Stimulated activated CD4-positive, alpha-beta T cell treated with anti-CD3 and anti-CD28 coated beads, Interleukin-1b, Interleukin-23, amount 100 ng/mL, for 1 hour (primary cell): ENCODE measurements at places on chromosomes 5 and 9.

GRCh38 chr5:56710826-56711590 lies 104.3 kb upstream of the MAP3K1 start:
- DNase-seq: no peak

DNA sequence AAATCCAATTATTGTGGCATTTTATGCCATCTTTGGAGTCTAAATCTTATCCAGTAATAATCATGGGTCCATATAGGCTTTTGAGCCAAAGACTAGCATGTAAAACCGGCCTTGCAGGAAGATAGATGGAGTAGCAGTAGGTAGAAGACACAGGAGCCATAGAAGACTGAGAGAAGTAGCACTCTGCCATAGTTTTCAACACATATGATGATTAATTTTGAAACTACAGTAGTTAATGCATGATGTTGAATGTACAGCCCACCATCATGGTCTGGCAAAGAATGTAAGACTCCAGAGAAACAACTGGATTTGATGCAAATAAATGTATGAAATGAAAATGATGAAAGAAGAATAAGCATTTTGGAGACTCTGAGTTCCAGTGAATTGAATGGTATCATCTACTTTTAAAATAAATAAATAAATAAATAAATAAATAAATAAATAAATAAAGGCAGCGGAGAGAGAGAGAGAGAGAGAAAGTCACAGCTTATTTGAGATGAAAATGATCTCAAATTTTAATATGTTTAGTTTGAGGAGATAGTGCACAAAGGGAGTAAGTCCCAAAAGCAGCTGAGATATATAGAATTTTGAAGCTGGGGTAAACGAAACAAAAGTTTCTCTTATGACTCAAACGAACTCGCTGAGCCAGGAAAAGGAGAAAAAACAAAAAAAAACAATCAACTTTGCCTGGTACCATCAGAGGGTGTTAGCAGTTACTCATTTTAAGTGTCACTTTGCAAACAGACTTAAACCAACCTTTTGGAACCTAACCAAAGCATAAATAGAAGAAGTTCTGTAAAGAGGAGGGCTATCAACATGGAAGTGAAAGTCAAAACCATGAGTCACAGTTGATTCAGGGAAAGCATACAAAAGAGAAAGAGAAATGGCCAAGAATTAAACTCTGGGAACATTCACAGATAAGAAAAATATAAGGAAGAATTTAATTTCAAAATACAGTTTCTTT lies 388.7 kb downstream of the CETN3 start:
- DNase-seq: no peak

GRCh38 chr5:143057580-143057999 lies 287.4 kb downstream of the ARHGAP26 start:
- DNase-seq: no peak

DNA sequence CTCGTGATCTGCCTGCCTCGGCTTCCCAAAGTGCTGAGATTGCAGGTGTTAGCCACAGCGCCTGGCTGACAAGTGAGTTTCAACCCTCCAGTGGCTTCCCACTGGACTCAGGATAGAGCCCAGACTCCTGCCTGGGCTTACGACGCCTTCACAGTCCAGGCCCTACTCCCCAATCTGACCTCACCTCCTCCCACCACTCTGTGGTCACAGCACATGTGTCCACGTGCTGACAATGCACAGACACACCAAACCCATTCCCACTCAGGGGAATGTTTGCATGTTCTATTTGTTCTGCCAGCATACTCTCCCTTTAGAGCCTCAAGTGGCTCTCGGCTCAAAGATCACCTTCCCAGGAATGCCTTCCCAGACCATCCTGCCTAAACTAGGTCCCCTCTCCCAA lies 31.1 kb upstream of the TRIM14 start:
- no peak for DNase-seq

DNA sequence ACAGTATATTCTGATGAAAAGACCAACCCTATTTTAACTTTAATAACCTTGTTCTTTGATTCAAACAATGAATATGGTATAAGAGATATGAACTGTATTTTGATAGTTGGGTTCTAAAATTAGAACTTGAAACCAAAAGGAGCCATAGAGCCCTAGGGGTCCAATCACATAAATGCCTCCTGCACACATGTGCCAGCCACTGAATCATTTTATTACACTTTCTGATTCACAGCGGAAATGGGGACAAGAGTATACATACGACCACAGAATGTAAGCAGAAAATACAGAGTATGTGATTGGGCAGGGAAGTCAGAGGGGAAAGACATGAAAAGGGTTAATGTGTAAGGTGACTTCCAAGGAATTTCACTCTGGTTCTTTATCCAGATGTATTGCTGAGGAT lies 1000.2 kb downstream of the NR2F1-AS1 start:
- no peak for DNase-seq

DNA sequence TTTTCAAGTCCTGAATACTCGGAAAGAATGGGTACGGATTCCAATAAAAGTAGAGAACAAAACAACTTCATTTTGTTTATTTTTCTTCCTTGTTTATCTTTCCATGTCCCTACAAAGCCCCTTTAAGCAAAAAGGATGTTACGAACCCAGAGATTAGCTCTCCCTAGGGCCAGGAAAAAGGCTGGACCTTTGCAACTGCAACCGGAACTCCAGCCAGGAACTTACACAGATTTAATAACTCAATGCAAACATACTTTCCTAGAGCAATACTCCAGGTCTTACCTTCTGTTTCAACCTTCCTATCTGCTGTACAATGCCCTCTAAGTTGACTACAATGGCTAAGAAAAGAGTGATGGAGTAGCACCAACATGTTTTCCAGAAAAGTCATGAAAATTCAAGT lies 7.0 kb downstream of the DENND1A start:
- DNase-seq: no peak

DNA sequence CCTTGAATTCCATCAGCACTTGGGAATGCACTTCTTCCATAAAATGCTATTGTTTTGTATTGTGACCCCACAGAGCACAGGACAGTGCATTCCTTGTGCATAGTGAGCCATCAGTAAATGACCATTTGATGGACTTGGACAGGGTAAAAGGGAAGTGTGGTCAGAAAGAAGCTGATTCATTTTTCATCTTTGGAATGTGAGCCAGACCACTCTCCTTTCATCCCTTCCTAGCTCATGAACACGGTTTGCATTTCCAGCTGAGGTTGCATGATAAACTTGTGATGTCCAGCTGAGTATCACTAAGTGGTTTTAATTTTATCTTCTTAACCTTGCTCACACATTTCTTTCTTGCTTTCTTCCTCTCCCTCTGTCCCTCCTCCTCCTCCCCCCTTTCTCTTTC lies 101.3 kb downstream of the NUDT12 start:
- no peak for DNase-seq

DNA sequence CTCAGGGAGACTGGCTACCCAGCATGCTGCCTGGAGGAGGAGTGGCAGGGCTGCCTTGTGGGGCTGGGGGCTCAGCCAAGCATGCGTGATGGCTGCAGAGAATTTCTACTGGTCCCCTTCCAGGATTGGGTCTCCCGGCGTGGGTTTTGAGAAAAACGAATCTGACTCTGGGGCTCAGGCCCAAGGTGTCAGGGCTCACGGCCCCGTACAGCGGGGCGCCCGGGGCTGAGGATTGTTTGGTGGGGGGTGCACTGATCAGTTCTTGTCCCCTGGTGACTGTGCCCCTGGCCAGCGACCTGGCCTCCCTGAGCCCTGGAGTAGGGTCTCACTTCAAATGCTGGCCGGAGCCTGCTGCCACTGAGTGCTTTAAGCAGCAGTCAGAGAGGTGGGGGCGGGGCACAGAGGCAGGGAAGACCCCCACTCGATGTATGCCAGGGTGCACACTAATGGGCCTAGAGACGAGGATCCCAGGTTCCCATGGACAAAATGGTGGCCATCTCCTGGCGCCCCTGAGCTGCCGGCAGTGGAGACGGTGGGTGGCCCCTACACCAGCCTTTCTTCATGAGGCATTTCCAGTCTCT lies 45.5 kb upstream of the RNU6ATAC start:
- no peak for DNase-seq
